ENCODE measurements at places on chromosomes 6 and 20. TPM values are rescaled to one million over a fixed set of nuclear protein-coding genes. Genes with fewer than 3 reads are reported as not detected.

Gene RTF2
- total RNA-seq, result 80.8 TPM

Gene MMP24
- 0.15 TPM for total RNA-seq

DNA sequence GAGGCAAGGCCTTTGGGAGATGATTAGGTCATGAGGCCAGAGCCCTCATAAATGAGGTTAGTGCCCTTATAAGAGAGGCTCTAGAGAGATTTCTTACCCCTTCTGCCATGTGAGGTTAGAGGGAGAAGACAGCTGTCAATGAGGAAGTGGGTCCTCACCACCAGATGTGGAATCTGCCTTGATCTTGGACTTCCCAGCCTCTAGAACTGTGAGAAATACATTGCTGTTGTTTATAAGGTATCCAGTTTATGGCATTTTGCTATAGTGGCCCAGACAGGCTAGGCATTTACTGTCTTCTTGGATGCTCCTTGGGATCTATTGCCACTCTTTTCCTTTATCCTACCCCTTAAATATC, 57.1 kb upstream of the CITED2 start:
- no peak for DNase-seq

- DNase-seq, result no peak
Observed at GRCh38 chr6:4890627-4891026, 113.2 kb downstream of the RPP40 start.

DNA sequence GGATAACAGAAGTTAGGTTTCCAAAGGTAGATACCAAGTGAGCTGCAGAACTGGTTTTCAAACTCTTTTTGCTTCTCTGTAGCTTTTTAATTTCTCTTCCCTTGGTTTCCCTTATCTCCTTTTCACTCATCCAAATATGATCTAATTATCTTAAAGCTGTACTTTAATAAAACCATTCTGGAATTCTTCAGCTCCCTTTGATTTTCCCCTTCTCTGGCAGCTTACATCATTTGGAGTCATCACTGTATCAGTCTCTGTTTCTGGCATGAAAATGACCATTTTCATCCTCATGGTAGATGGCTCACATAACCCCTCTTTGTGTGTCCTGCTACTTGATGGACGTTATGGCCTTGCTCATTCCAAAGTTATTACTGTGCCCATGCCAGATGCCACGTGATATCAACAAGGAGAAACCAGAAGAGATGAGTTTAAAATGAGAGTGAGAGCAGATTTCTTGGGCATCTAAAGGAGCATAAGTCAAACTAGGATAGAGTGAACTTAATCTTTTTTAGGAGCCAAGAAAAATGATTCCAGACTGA, 620.2 kb downstream of the QKI start:
- DNase-seq, result no peak

- DNase-seq, result no peak
Observed at GRCh38 chr6:8181951-8182845, 79.8 kb upstream of the EEF1E1 start.

All from colonic mucosa (tissue), 4 donors.